ENCODE measurements at places on chromosomes 7 and 10.

DNA sequence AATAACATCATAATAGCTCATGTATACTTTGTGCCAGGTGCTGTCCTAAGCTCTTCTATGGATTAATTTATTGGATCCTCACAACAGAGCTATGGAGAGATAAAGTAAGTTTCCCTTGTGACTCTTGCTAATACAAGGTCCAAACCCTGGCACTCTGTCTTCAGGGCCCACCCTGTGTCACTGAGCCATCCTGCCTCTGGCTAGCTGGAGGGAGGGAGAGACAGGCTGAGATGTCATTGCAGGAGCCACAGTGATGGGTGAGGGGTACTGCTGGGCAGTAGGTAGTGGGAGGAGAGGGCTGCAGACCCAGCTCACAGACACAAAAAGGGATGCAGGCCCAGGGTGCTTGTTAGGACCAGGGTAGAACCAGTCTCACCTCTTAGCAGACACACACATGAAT, 16.9 kb downstream of the GCK start:
- no peak for DNase-seq

GRCh38 chr10:80468002-80468401, 13.9 kb downstream of the TSPAN14 start:
- DNase-seq, result no peak

- DNase-seq, result no peak
These were observed 29.4 kb downstream of the DRGX start for GRCh38 chr10:49366460-49366859.

- no peak for DNase-seq
These were observed 19.7 kb upstream of the CCSER2 start for GRCh38 chr10:84308481-84309304.

DNA sequence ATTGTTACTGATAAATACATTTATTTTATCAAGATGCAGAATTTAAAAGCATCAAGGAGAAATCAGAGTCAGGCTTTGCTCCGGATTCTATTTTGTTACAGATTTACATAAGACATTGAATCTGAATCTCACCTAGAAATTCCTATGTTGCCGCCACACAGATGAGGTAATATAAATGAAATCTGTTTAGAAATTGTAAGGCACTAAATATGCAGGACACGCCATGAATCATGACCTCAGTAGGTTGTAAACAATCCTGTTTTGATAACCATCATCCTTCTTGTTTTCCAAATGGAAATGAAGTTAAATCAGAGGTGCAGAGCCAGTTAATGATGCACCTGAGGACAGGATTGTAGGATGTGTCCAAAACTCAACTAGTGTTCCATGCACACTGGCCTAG, 778.0 kb downstream of the MAGI2 start:
- DNase-seq, result no peak

GRCh38 chr10:93992400-93993030, 1.2 kb upstream of the PLCE1 start:
- DNase-seq, result no peak

GRCh38 chr10:62765726-62766125, 38.8 kb upstream of the ADO start:
- no peak for DNase-seq

DNA sequence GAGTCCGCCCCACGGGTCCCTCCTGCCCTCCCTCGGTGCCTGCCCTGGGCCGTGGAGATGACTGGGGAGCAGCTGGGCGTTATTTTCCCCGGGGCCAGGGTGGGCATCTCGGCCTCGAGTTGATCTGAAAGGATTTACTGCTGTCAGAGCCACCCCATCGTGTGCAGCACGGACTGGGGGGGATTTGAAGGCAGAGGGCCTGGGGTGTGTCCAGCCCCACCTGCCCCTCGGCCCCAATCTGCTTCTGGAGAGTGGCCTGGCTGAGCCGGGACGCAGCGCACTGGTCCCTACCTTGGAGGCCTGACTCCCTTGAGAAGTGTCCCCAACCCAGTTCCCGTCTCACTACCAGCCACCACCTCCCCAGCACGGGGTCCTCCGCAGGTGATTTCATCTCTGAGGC, 24.2 kb upstream of the PFKFB3 start:
- no peak for DNase-seq
